ENCODE measurements at places on chromosomes 1 and 21. TPM values are rescaled to one million over a fixed set of nuclear protein-coding genes. Genes with fewer than 3 reads are reported as not detected.

DNA sequence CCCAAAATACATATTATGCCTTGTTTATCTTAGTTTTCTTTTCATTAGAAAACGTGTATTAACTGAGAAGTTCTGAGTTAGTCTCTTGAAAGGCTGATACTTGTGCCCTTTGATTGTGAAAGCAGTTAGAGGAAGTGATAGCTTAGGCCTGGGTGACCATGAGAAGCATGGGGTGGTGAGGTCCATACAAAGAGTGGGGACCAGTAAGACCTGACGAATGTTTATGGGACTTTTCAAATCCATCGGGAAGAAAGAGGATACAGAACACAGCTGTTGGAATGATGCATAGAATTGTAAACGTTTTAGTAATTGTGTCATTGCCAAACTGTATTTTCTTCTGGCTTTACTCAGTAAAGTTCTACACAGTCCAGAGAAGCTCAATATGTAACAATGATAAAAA, 259.8 kb downstream of the LMO4 start:
- no peak overlapping the region for H3K4me3 ChIP-seq
- no peak overlapping the region for H3K27ac ChIP-seq
- H3K36me3 ChIP-seq, result no peaks in the 10 kb centered on the region
- H3K27me3 ChIP-seq, result no peaks in the 10 kb centered on the region

GRCh38 chr1:10338047-10338446, 60.8 kb upstream of the PGD start:
- no peak overlapping the region for H3K4me3 ChIP-seq
- H3K4me1 ChIP-seq, result no peaks in the 10 kb centered on the region
- peaks cover 70% of the 10 kb centered on the region for H3K36me3 ChIP-seq
- H3K27me3 ChIP-seq, result no peaks in the 10 kb centered on the region

- no peak overlapping the region for H3K27ac ChIP-seq
- no peaks in the 10 kb centered on the region for H3K36me3 ChIP-seq
- no peaks in the 10 kb centered on the region for H3K27me3 ChIP-seq
- H3K4me3 ChIP-seq, result no peak overlapping the region
- no peak for DNase-seq
These were observed 8.1 kb downstream of the CACNA1S start for GRCh38 chr1:201104141-201104540.

DNA sequence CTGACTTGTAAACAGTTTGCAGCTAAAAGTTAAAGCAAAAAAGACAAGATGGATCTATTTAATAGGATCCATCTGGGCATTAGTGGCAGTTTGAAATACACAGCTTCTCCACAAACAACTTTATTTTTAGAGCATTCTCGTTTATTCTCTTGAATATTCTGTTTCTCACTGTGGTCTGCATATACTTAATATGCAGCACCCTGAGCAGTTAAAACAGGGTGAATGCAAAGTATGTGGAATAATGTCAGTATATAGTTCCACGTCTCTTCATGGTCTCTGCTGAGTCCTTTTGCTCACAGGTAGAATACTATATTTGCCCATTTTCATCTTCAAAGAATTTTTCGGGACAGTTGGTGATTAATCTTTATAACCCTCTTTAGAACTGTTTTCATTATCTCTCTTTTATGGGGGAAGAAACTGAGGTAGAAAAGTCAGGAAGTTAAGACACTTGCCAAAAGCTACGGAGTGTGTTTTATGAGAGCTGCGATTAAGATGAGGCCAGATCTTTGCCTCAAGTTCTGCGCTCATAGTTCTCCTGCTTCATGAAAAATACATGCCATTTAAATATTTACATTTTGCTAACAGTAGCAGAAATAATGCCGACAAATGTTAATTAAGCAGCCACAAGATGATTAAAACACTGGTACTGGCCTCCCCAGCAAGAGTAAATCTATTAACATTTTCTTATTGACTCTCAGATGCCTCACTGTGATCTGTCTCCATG, 115.6 kb downstream of the PTBP2 start:
- H3K27ac ChIP-seq, result no peak overlapping the region
- no peak overlapping the region for H3K4me3 ChIP-seq
- DNase-seq, result no peak
- H3K4me1 ChIP-seq, result no peaks in the 10 kb centered on the region

GRCh38 chr1:160844447-160845232, 18.0 kb downstream of the CD244 start:
- H3K36me3 ChIP-seq, result no peaks in the 10 kb centered on the region
- no peaks in the 10 kb centered on the region for H3K27me3 ChIP-seq
- no peaks in the 10 kb centered on the region for H3K4me1 ChIP-seq
- no peak overlapping the region for H3K27ac ChIP-seq
- no peak overlapping the region for H3K4me3 ChIP-seq

DNA sequence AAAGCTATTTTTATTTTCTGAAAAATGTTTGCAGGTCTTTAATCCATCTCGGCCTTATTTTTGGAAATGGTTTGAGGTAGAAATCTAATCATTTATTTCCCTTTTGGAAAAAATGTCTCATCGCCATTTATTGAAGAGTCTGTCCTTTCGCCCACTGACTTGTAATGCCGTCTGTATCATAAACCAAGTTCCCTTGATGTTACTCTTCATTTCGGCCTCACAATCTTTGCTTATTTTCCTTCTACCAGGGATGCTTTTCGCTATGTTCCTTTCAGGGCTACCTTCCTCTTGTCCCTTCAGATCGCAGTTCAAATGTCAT, 422 bp upstream of the RLF start:
- H3K36me3 ChIP-seq, result no peaks in the 10 kb centered on the region
- H3K27ac ChIP-seq, result peak overlapping the region; percentile 95
- H3K4me1 ChIP-seq, result peaks cover 32% of the 10 kb centered on the region
- no peaks in the 10 kb centered on the region for H3K27me3 ChIP-seq
- no peak for DNase-seq

DNA sequence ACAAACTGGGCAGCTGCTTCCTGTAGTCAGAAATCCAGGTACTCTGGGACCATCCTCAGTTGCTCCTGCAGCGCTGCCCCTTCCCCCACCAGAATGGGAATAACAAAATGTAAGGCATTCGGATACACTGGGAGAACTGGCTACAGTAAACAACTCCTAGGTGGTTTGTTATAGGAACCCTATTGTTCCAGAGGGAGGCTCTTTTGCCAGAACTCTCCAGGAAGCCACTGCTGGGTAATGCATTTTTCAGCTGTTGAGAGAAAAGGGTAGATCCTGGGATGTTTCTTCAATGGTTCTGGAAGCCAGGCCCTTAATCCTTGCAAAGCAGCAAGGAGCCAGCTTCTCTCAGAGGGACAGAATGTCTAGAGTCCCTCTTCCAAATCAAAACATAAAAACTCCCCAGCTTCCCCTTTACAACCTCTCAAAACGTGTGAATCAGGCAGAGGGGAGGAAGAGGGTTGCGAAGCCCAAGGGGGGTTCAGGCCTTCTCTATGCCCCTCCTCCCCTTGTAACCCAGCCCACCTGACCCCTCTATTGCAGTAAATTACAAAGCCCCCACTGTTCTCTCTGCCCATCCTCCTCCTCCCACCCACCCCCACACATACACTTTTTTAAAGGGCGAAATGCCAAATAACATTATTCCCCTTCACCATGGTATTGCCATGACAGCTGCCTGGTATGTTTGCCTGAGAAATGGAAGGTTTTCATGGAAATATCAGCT, 29.1 kb downstream of the PLPP3 start:
- no peak overlapping the region for H3K27ac ChIP-seq
- no peaks in the 10 kb centered on the region for H3K36me3 ChIP-seq
- peaks cover 68% of the 10 kb centered on the region for H3K4me1 ChIP-seq
- DNase-seq, result no peak
- no peaks in the 10 kb centered on the region for H3K27me3 ChIP-seq

GRCh38 chr1:184163674-184164465, 112.3 kb downstream of the TSEN15 start:
- H3K4me3 ChIP-seq, result no peak overlapping the region
- no peaks in the 10 kb centered on the region for H3K36me3 ChIP-seq
- no peak for DNase-seq
- H3K4me1 ChIP-seq, result peaks cover 13% of the 10 kb centered on the region

DNA sequence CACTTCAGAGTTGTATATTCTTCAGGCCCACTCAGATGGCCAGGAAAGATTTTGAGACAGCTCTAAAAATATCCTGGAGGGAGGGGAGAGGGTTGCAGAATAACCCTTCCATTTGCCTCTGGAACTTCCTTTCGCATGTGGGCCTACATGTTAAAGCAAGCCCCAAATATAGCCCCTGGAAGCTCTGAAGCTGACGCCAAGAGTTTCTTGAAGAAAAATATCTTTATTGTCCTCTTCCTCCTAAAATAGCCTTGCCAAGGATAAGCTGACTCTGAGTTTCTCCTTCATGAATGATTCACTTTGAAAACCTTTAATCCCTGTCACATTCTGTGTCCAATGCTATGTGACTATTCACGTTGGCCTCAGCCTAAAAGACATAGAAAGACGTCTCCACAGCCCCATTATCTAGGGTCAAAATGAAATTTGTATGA, 6.4 kb downstream of the C1orf116 start:
- H3K36me3 ChIP-seq, result no peaks in the 10 kb centered on the region
- peaks cover 87% of the 10 kb centered on the region for H3K4me1 ChIP-seq
- H3K27ac ChIP-seq, result peak overlapping the region; percentile 93

DNA sequence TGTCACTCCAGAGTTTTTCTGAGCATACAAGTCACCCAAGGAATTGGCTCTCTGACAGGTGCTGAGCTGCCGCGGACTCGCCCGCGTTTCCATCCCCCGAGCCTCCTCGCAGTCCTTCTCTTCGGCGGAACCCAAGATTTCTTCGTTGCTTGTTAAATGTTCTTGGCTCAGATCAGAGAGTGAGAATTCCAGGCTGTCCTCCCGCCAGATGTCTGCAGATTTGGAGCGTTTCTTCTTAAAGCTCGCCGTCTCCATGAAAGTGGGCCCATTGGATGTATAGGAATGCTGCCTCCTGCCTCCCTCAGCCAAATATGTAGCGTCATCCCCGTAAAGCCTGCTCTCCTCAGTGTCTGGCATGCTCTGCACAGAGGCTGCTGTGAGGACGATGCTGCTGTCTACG, 77.8 kb downstream of the TIAM1 start:
- H3K4me3 ChIP-seq, result no peak overlapping the region
- H3K27me3 ChIP-seq, result no peaks in the 10 kb centered on the region
- no peak overlapping the region for H3K27ac ChIP-seq
- H3K4me1 ChIP-seq, result no peaks in the 10 kb centered on the region

DNA sequence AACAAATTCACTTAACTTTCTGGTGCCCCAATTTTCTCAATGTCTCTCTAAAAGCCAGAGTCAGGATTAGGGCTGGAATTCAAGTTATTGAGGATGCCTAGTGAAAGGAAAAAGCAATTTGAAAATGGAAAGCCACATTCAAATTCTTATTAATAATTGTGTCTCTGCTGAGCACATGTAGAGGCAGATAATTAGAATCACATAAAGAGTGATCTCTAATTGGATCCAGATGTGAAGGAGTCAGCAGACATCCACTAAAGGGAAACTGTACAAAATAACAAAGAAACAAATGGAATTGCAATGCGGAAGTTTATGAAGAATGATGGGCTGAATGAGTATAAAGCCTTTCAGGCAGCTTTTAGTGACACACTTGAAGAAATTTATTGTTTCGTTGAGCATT, 482.6 kb downstream of the TTLL7 start:
- peaks cover 3% of the 10 kb centered on the region for H3K4me1 ChIP-seq
- H3K27me3 ChIP-seq, result no peaks in the 10 kb centered on the region
- H3K27ac ChIP-seq, result no peak overlapping the region
- no peak for DNase-seq
- H3K36me3 ChIP-seq, result no peaks in the 10 kb centered on the region

DNA sequence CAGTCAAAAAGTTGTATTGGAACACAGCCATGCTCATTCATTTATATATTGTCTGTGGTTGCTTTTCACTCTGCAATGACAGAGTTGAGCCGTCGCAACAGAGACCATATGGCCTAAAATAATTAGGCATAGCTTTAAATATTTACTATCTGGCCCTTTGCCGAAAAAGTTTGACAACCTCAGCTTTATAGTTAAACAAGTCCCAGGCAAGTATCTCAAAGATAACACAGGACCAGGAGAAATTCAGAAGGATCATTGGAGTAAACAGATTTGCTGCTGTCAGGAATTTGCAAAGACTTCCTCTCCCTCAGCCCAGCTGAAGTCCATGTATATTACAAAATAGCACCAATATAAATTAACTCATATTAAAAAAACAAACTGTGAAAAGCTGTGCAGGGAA, 34.4 kb downstream of the NID1 start:
- no peaks in the 10 kb centered on the region for H3K27me3 ChIP-seq
- H3K36me3 ChIP-seq, result peaks cover 57% of the 10 kb centered on the region
- H3K27ac ChIP-seq, result no peak overlapping the region
- no peak for DNase-seq
- no peak overlapping the region for H3K4me3 ChIP-seq

GRCh38 chr1:104868794-104869193, 1119.1 kb downstream of the AMY1C start:
- H3K4me1 ChIP-seq, result no peaks in the 10 kb centered on the region
- no peak overlapping the region for H3K4me3 ChIP-seq
- DNase-seq, result no peak
- H3K27ac ChIP-seq, result no peak overlapping the region

DNA sequence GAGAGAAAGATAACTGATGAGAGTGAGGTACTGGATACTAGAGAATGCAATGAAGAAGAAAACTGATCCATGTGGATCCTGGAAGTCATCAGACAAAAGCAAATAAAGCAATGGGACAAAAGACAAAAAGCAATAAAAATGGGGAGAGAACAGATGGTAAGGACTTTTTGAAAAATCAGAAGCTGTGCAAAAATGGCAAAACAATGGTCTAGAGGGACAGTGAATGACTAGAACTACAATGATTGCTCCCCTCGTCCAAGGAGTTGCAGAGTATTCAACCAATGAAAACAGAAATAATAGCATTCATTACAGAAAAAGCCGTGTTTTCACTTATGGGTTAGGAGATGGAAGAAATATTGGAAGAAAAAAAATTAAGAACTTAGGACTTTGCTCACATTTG, 18.5 kb downstream of the LUZP1 start:
- DNase-seq, result no peak
- H3K4me1 ChIP-seq, result peaks cover 30% of the 10 kb centered on the region
- H3K27me3 ChIP-seq, result no peaks in the 10 kb centered on the region
- H3K4me3 ChIP-seq, result no peak overlapping the region

GRCh38 chr1:59997479-59998115, 71.0 kb upstream of the CYP2J2 start:
- no peaks in the 10 kb centered on the region for H3K36me3 ChIP-seq
- H3K4me1 ChIP-seq, result peaks cover 20% of the 10 kb centered on the region
- H3K27ac ChIP-seq, result no peak overlapping the region
- no peak for DNase-seq
- H3K4me3 ChIP-seq, result no peak overlapping the region

GRCh38 chr1:26541816-26542711, 12.5 kb downstream of the RPS6KA1 start:
- peaks cover 5% of the 10 kb centered on the region for H3K36me3 ChIP-seq
- peaks cover 52% of the 10 kb centered on the region for H3K4me1 ChIP-seq
- H3K27ac ChIP-seq, result peak overlapping the region; percentile 70
- no peaks in the 10 kb centered on the region for H3K27me3 ChIP-seq

The SLFNL1 gene
- not detected for total RNA-seq

The UTS2 gene
- total RNA-seq, result not detected

The ERG gene
- total RNA-seq, result 10.1 TPM

The TTLL10 gene
- total RNA-seq, result not detected

The FCRL5 gene
- total RNA-seq, result not detected

The HRNR gene
- total RNA-seq, result not detected

The FLVCR1 gene
- 4.3 TPM for total RNA-seq

The DMRTA2 gene
- total RNA-seq, result not detected

Measured in suprapubic skin (tissue), 4 donors.